ENCODE measurements at places on chromosomes 7 and 10. TPM values are rescaled to one million over a fixed set of nuclear protein-coding genes. Genes with fewer than 3 reads are reported as not detected.
A peak's percentile ranks its signal among the peaks of the same experiment; 100 is the strongest.

GRCh38 chr7:47683485-47683898, 101.6 kb upstream of the TNS3 start:
- DNase-seq = no peak

DNA sequence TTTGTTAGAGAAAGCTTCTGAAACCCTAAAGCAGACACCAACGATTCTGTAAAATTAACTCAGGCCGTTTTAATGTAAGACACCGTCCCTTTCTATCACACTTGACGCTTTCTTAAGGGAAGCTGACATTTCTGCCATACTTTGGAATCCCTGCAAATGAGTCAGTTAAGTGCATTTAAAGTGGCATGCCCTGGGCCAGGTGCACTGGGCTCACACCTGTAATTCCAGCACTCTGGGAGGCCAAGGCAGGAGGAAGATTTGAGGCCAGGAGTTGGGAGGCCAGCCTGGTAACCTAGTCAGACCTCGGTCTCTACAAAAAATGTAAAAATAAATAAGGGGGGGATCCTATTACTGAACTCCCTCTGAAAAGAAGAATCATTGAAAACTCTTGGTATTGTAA, 4.4 kb downstream of the UBE2H start:
- no peak for DNase-seq

DNA sequence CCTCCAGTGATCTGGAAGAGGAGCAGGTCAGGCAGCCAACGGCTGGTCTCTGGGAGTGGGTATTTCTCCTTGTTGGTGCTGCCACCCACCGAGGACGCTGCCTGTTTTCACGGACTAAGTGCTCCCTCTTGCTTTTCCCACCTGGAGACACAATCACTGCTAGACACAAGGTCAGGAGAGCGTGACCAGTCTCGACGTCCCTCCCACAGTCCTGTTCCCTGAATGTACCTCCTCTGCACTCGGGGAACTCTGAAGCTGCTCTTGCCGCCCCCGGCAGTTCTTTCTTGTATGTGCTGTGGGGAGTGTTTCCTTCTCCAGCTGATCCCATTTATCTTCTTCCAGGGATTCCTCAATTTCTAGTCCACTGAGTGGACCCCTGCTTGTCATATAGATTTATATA, 89.4 kb downstream of the CYTH3 start:
- DNase-seq = no peak

DNA sequence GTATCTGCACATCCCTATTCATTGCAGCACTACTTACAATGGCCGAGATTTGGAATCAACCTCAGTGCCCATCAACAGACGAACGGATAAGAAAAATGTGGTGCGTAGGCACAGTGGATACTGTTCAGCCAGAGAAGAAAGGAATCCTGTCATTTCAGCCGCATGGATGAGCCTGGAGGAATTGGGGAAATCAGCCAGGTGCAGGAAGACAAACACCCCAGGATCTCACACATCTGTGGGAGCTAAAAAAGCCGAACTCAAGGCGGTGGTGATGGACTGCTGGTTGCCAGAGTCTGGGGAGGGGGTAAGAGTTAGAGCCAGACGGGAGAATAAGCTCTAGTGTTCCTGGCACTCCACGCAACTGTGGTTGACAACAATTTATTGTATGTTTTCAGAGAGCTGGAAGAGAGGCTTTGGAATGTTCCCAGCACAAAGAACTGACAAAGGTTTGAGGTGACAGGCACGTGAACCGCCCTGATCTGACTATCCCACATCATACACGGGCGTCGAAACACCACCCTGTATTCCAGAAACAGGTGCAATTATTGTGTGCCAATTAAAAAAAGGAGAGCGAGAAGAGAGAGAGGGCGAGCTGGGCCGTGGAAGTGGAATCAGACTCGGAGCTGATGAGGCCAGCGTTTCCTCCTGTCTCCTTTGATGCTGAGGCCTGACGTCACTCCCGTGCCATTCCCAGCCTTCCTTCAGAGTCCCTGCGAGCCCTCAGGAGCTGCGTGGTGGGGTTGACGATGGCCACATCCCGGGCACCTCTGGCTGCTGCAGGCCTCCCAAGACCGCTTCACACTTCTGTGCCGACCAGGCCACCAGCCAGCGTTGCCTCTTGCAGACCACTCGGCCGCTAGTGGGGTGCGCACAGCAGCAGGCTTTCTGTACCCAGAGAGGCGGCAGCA, 189.5 kb downstream of the DNAJB6 start:
- no peak for DNase-seq

DNA sequence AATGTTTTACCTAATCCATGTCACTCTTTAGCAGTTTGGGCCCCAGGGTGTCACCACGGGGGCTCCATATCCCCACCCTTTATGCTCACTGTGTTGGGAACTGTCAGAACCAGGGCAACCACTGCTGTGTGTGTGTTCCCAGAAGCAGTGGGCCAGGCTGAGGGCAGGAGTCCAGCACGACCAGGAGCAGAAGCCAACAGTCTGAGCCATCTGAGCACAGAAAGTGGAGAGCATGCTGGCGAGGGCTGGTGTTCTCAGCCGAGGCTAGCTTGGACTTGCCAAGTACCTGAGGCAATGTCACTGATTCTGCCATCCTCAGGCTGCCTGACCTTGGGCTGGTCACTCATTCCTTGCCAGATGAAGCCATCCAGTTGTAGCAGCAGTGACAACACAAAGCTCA, 285.0 kb downstream of the BMPER start:
- DNase-seq = peak; percentile 79

- DNase-seq = no peak
Measured at GRCh38 chr7:85850381-85850780, 663.5 kb upstream of the SEMA3D start.

DNA sequence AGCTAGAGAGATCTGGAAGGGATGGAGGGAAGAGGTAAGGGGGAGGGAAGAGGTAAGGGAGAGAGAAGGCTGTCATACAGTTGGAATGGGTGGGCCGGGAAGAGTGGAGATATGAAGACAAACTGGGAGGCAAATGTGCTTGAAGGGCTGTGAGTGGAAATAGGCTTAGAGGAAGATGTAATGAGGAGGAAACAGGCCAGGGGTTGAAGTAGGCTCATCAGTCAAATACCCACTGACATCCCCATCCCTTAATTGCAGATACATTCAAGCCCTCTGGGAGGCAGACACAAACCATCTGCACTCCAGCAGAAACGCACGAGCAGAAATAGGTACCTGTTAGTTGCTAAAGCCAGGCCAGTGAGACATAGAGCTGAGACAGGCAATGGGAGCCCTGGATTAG, 2.1 kb downstream of the SYNPO2L start:
- DNase-seq = no peak

DNA sequence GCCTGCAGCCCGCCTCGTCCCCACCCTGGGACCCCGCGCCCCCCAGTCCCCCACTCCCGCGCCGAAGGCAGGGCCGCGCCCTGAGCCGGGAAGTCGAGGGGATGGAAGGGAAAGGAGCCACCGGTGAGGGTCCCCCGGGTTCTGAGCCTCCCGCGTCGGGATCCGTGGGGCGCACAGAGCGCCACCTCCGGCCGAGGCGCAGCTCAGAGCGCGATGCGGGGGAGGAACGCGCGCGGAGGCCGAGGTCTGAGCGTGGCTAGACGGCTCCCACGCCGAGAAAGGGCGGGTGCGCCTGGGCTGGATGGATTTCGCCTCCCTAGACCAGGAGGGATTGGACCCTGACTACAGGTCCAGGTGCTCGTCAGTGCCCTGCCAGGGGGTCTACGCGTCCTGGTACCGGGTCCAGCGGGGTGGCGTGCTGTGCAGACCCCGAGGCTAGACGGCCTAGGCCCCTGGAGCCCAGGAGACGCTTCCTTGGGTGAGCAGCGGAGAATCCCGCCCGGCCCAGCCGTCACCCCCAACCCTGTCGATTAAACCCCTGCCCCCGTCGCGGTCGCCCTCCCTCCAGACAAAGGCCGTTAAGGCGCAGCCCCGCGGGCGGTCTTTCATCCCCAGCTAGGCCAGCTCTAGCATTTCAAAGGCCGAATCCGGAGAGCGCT, 986 bp upstream of the PDGFA start:
- DNase-seq = no peak

GRCh38 chr10:119209035-119209735, 1.8 kb downstream of the GRK5 start:
- DNase-seq = peak; percentile 85

- DNase-seq = peak; percentile 68
Measured at GRCh38 chr7:150986099-150986512, 4.7 kb upstream of the NOS3 start.

- no peak for DNase-seq
Measured at GRCh38 chr7:140876519-140877248, 48.0 kb downstream of the BRAF start.

GRCh38 chr7:831596-832166, 595 bp upstream of the SUN1 start:
- DNase-seq = no peak

DNA sequence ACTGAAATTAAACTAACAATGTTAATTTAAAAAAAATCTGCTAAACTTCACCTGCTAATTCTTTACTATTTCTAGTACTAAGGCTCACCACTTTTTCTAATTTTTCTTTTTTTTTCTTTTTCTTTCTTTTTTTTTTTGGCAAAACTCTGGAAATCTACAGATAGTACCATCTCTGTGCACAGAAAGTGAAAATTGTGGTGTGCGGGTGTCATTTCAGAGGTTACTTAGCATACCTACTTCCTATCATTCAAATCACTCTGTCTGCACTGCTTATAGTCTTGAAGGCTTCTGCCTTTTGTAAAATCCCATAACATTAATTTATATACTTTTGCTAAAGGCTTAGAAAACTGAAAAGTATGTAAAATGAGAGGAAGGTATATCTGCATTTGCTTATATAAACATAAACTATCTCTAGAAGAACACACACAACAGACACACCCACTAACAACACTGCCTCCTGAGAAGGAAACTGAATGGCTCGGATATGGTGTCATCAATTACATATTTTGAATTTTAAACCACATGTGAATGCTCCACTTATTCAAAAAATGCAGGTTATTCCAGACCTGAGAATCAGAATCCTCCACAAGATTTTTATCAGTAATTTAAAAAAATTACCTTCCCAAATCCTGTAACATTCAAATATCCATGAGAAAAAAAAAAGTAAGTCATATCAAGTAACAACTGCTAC, 229.5 kb downstream of the PARD3 start:
- DNase-seq = no peak

DNA sequence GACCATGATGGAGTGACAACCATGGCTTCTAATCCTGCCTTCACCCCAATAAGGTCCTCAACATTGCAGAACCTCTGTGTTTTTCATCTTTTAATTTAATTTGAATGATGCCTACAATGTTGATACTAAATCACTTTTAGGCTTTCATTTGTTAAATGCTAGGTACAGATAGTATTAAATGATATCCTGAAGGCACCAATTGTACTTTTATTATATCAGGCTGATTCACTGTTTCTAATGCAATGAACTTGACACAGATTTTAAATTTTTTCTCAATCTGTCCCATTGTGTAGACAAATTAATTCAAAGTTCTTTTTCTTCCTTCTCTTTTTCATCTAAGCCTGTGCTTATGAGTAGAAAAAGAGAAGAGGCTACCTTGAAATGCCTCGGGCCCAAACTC, 5.2 kb downstream of the EPDR1 start:
- no peak for DNase-seq

GRCh38 chr7:70557338-70557737, 574.6 kb upstream of the GALNT17 start:
- no peak for DNase-seq

- no peak for DNase-seq
Measured at GRCh38 chr7:115494529-115495147, 535.9 kb downstream of the TFEC start.

GRCh38 chr7:33849004-33849403, 56.3 kb upstream of the BMPER start:
- DNase-seq = no peak

- DNase-seq = peak; percentile 93
Measured at GRCh38 chr10:44963772-44964633, 4.4 kb downstream of the RASSF4 start.

- no peak for DNase-seq
Measured at GRCh38 chr7:71486856-71487628, 355.1 kb downstream of the GALNT17 start.

DNA sequence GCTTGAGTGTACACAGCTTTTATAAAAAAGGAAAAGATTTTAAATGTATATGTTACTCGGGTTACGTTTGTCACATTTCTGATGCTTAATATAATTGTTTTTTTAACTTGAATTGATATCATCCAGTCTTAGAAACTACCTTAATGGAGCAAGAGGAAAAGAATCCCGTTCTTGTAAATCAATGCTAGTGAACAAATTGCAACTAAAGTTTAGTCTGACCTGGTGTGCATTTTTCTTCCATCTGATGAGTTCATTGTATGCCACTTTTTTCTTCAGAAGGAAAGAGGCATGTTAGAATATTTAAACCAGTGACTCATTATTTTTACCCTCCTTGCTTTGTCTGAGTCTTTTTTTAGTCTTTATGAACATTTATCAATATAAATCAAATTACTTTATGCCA, 34.7 kb downstream of the NET1 start:
- no peak for DNase-seq

Gene LBX1
- not detected for total RNA-seq

Gene NKX2-3
- not detected for total RNA-seq

Gene CDK5
- 6.7 TPM for total RNA-seq

Gene SEMA3D
- 1.6 TPM for total RNA-seq

Gene NAT16
- not detected for total RNA-seq

Gene VWC2
- 8.0 TPM for total RNA-seq

Gene SLC18A3
- total RNA-seq = not detected

Gene TMEM273
- total RNA-seq = 27.9 TPM

Gene SAP25
- 0.84 TPM for total RNA-seq

Gene COPG2
- total RNA-seq = 17.9 TPM

Gene PSD
- total RNA-seq = 0.49 TPM
